ENCODE measurements at places on chromosomes 6 and 20.
A peak's percentile ranks its signal among the peaks of the same experiment; 100 is the strongest.

- DNase-seq, result no peak
Measured at GRCh38 chr6:161924516-161925116, 650.8 kb upstream of the AGPAT4 start.

DNA sequence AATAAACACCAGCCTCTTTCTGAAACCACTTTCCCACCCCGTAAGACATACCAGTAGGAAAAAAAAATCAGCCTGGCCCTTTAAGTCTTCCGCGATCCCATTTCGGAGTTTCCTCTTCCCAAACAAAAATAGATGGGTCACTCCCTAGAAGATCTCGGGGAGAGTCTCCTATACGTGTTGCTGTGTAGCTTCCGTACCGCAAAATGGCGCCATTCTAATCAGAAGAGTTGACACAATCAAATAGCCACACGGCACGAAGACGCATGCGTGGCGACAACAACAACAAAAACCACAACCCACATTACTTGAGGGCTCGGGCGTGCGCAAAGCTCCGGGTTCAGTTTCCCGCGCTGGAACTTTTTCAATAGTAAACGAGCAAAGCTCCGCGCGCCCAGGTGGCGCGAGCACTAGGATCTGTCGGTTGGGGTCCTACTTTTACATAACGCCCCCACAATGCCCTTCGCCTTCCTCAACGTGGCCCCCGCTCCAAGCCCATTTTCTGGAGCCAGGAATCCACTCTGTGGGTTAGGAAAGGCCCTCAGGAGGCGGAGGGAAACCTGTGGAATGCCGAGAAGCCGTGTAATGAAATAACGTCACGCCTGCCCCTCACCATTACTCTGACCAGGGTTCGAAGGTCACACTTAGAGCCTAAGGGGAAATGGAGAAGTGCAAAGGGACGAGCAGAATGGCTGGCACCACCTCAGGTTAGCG is at the start of gene GPANK1:
Gene GPANK1 (minus strand): TSS at position 208 of the 711 bp plus-strand sequence. CDS start 519 bp downstream, outside the sequence.
- peak; percentile 98 for DNase-seq

DNA sequence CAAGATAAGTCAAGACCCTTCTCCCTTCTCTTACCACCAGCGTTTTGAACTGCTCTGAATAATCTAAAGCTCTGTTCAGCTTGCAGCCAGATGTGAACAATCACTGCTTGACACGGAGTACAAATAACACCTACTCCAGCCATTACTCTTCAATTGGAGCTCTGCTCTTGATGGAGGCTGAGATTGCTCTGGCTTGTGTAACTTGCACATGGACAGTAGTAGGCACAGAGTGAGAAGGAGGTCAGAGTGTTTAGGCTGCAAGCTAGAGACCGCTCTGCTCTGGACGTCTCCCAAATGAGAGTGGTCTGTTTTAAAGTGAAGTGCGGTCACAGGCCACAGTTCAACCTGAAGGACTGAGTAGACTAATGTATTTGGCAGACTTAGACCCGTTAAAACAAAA is 158.3 kb downstream of the HDGFL1 start:
- DNase-seq, result no peak

DNA sequence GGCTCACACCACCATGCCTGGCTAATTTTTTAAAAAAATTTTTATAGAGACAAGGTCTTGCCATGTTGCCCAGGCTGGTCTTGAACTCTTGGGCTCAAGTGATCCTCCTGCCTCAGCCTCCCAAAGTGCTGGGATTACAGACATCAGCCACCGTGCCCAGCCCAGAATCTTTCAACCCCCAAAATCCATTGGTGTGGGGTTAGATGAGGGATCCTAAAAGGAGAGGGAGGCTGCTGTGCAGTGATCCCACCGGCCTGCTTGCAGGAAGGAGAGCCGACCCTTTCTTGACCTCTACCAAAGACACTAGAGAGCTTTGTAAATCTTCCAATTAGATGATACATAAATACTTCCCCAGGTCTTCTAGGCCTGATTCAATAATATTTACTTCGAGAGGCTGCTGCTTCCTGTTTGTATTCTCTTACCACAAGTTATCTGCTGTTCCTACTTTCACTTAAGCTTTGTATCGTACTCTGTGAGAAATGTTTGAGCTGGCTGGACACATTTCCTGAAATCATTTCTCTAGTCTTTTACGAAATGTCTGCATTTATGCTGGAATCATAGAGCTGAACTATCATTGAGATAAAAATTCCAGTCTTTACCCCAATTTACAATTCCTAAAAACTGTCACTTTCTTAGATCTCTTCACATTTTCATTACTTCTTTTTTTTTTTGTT is 49.3 kb upstream of the IER3 start:
- peak; percentile 41 for DNase-seq

GRCh38 chr6:162622572-162622971 is 105.0 kb downstream of the PRKN start:
- DNase-seq, result no peak

GRCh38 chr6:155498370-155498769 is 42.7 kb upstream of the NOX3 start:
- DNase-seq, result no peak

DNA sequence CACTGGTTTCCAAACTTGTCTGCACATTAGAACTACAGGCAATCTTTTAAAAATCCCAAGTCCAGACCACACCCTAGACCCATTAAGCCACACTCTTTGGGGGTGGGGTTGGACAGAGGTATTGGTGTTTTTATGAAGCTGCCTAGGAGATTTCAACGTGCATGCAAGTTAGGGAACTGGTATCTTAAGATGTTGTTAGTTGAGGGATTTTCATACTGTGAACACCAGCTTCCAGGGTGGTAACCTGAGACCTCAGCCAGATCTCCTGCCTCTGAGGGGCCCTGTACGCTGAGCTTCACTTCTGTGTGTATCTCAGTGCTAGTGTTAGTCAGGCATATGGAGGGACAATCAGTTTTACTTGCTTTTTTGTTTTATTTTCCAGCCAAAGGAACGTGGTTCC is 138.0 kb downstream of the UTRN start:
- DNase-seq, result no peak

GRCh38 chr6:15769511-15770018 is 106.7 kb upstream of the DTNBP1 start:
- peak; percentile 21 for DNase-seq

DNA sequence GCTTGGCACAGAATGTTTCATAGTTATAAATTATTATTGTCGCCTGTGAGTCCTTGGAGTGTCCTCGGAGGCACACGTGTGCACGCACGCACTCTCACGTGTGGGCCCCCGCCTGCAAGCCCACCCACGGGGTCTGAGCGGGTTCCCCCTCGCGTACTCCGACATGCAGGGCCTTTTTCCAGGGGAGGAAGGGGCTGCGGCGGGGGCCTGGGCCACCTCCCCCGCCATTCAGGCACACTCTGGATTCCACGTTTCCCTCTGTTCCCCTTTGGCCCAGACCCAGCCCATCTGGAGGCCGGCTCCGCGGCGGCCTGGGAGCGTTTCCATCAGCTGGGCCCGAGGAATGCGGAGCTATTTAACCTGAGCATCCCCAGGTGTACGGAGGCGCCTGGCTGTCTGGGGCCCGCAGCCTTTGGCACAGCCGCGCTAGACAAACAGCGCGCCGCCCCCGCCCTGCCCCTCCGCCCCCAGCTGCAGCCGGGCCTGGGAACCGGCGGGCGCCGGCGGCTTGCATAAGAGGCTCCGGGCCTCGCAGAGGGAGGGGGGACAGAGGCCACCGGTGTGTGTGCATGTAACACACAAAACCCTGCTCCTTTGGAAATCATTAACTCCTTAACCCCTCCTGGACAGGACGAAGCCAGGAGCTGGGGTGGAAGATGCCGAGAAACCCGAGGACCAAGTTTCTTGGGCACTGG is 3.3 kb downstream of the ID1 start:
- DNase-seq, result peak; percentile 34

Measured in Ammon's horn (tissue), 1 donor.